ENCODE measurements at places on chromosomes 11 and 22.

GRCh38 chr11:132540581-132540980 is 991.7 kb downstream of the OPCML start:
- no peak for DNase-seq

DNA sequence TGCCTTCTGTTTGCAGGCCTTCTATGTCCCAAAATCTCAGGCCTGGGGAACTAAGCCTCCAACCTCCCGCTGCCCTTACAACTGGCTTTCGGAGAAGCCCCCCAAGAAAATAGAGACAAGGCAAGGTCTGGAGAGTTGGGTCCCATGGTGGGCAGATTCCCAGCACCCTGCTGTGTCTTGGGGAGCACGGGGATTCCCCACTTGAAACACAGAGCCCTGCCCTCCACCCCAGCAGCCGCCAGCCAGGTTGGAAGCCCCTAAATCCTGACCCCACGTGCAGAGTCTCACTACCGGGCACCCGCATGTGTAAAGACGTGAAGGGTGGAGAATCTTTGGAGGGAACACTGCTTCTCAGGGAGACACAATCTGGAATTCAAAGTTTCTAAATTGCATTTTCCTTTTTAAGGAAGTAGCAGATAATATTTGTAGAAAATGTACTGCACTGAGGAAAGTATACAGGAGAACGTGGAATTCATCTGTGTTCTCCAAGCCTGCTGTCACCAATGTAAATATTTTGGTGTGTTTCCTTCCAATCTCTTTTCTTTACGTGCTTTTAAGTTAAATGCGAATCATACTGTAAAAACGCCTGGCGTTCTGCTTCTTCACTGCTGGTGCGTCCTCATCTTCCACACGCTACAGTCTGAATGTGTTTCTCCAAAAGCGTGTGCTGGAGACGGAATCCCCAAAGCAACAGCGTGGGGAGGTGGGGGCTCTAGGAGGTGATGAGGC is 220.9 kb downstream of the BRD1 start:
- no peak for DNase-seq

- no peak for DNase-seq
Measured at GRCh38 chr11:2205981-2206690, 34.5 kb upstream of the TH start.

GRCh38 chr11:20342347-20343141 is 21.0 kb upstream of the HTATIP2 start:
- no peak for DNase-seq

DNA sequence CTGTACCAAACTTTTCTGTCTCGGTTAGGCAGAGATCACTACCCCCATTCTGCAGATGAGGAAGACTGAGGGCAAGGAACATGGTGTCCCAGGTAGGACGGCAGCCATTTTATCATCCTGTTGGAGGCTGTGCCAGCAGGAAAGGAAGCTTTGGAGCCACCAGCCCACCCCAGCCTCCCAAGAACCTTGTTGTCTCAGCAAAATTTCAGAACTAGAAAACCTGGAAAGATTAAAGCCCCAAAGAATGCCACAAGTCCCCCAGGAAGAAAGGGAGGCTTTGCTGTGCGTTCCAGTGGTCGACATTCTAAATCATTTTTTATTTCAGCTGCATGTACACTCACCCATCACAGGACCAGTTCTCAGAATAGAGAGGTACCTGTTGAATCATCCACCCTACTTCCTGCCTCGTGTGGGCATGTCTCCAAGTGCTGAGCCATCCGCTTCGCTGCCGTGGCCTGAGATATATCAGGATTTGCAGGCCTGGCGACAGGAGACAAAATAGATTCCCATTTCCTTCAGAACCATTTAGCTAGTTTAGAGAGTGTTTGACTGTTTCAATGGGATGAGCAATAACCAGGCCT is 13.0 kb upstream of the EIF3D start:
- no peak for DNase-seq

- DNase-seq: no peak
Measured at GRCh38 chr11:121716060-121716459, 263.3 kb upstream of the SORL1-AS1 start.

All from stimulated activated CD4-positive, alpha-beta T cell treated with anti-CD3 and anti-CD28 coated beads, Interleukin-1b, Interleukin-23, amount 100 ng/mL, for 1 hour (primary cell).